ENCODE measurements at places on chromosomes 3 and 15.

DNA sequence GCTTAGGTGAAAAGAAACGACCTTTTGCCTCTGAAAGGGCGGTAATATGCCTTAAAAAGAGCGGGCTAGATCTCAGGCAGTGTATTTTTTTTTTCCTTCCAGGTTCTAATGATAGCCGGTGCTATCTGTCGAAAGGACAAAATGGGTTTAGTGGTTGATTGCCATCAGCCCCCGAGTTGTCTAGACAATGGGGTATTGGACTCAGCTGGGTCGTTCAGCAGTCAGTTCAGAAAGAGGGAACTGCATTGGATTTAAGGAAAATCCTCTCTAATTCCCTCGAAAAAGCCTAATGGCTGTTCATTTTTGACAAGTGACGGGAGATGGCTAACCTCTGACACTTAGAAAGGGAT lies 728 bp downstream of the EIF2B5 start:
- no peak for DNase-seq

GRCh38 chr3:26068890-26069289 lies 279.0 kb downstream of the OXSM start:
- no peak for DNase-seq

- no peak for DNase-seq
These were observed 17.7 kb downstream of the CCDC80 start for GRCh38 chr3:112623213-112623612.

DNA sequence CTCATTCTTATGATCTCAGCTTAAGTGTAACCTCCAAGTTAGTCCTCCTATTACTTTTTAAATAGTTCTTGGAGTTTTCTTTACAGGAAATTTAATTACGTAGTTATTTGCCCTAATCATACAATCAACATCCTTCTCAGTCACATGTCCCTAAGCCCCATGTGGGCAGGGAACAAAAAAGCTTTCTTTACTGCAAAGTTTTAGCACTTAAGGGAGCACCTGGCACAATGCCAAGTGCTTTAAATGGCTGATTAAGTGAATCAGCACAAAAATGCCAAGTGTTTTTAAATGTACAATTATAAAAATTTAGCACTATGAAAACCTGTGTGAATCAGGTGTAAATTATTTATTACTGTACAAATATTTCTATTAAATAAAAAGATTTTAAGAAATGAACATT lies 445.3 kb downstream of the C3orf38 start:
- DNase-seq: no peak

DNA sequence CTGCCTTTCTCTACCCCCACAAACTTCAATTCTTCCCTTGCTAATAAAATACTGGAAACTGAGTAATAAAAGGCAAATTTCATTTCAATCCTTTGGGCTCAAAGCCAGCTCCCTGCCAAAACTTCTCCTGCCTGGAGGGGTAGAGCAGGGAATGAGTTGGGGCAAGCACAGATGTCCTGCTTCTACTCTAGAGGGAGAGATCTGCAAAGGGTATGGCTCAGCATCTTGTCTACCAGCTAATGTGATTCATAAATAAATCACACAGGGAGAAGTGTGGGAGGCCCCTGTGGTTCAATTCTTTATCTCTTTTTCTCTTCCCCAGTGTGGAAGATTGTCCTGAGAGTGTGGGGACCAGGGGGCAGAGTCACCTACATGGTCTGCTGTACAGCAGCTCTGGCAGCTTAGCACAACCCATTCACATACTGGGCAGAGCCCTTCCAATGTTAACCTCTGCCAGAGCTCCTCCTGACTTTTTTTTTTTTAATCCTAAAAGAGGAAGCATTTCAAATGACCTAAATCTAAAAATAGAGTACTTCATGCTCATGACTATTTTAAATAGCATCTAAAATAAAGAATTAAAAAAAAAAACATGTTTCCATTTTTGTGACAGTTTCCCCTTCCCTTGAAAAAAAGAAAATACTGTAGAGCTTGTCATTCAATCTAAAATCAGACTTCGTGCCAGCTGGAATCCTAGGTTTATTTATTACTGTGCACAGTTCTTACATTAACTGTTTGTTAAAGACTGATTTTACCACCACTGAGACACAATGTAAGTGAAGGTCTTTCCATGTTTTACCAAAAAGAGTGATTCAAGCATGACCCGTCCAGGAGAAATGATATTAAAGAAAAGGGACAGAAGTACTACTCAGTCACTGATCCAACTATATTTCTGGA lies 1083.7 kb upstream of the CFAP20DC start:
- DNase-seq: peak; percentile 64

GRCh38 chr3:129288446-129288845 lies 9.8 kb downstream of the HMCES start:
- DNase-seq: no peak

GRCh38 chr3:52513281-52513680 lies 18.1 kb downstream of the STAB1 start:
- no peak for DNase-seq

DNA sequence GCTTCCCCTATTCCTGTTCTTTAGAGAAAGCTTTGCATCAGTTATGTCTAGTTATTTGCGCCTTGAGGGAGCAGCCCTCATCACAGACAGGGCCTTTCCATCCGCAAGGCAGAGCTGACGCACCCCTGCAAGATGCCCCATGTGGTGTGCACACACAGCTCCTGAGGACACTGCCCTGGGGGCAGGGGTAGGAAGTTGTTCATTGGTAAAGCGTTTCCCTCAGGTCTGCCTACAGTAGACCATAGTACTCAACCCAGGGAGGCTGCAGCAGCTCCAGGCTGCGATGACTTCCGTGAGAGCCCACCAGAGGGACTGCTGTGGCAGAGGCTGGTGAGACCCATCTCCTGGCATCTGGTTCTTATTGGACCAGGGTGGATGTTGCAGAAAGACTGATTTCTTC lies 55.1 kb upstream of the PLXNA1 start:
- no peak for DNase-seq

DNA sequence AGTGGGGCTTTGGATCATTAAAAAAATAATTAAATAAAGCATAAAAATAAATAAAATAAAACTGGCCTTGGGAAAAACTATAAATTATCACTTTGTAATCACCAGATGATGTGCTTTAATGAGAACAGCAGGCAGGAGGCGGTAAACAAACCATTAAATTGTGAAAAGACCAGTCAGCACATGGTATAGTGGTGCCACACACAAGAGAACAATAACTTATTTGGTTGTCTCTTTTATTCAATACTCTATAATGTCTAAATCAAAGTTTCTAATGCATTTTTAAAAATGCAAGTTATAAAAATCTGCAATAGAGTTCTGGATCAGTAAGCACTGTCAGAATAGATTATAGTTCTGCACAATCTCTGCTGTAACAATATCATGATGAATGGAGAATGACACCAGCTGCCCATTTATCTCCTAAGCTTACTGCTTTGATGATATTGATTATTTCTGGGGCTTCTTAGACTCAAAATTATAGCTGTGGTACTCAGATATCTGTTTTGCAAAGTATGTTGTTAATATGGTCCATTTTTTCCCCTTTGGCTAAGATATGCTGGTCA lies 259.3 kb downstream of the NAALADL2 start:
- no peak for DNase-seq

GRCh38 chr3:12750223-12750622 lies 8.8 kb downstream of the TMEM40 start:
- no peak for DNase-seq

- DNase-seq: no peak
These were observed 10.9 kb upstream of the NCKIPSD start for GRCh38 chr3:48696601-48697000.

- no peak for DNase-seq
These were observed 10.2 kb upstream of the FBLN2 start for GRCh38 chr3:13538520-13539291.

DNA sequence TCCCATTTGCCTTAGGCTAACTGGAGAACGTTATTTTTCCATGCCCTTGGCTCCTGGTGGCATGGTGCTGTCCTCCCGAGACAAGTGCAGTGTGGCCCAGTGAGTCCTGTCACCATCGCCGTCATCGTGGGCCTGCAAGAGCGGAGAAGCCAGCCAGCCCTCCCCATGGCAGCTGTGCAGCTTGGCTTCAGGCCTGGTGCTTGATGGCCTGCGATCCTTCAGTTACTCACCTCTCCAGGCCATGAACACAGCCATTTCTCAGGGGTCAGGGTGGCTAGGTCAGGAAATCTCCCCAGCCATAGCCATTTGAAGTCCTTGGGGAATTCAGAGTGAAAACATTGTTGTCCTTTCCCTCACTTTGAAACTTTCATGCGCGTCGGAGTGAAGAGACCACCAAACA lies 189.0 kb upstream of the RGMA start:
- DNase-seq: no peak

- no peak for DNase-seq
These were observed 64.7 kb downstream of the IGF1R start for GRCh38 chr15:98712845-98713584.

DNA sequence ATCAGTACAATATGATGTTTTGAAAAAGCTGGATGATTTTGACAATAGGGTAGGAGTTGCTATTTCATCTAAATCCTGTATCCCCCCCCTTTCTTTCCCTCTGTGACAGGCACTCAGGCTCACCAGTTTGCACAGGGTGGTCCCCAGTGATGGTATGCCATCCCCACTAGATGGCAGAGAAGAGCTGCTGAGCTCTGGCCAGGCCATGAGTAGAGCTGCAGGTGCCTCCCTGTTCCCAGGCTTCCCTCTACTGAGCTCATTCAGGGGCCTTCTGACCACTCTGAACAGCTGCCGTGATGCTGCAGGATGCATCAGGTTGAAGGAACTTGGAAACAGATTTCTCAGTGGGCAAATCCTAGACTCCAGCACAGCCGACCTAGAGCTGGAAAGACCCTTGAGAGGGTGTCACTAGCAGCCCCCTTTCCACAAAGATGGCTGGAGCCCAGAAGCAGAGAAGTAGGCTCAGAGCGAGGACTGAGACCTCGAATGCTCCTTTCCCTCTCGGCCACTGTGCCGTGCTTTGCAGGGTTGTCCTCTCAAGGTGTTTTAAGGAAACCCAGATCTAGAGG lies 45.1 kb downstream of the EFCAB12 start:
- no peak for DNase-seq

- DNase-seq: no peak
These were observed 116.4 kb downstream of the GREM1 start for GRCh38 chr15:32834156-32834555.

GRCh38 chr3:154762486-154762885 lies 317.6 kb upstream of the MME start:
- no peak for DNase-seq

- DNase-seq: no peak
These were observed 45.8 kb upstream of the FSIP1 start for GRCh38 chr15:39828374-39828931.

All from esophagus muscularis mucosa (tissue), 4 donors.